ENCODE measurements at places on chromosomes 2 and 18. TPM values are rescaled to one million over a fixed set of nuclear protein-coding genes. Genes with fewer than 3 reads are reported as not detected.

DNA sequence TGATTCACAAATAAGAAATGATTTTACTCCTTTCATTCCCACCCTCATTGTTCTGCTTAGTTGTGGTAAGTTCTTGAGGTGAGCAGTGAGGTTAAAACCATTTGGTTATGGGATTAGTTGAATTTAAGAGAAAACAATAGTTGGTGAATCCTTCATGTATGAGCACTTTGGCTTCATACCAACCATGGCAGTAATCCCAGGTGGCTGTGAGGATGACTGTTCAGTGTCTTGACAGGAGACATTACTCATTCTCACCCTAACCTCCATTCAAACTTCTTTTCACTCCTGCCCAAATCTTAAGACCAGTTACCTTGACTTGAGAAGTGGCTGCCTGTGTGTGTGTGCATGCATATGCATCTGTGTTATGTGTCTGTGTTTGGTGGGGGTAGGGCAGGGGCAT is 143.1 kb downstream of the SETBP1 start:
- DNase-seq: no peak

DNA sequence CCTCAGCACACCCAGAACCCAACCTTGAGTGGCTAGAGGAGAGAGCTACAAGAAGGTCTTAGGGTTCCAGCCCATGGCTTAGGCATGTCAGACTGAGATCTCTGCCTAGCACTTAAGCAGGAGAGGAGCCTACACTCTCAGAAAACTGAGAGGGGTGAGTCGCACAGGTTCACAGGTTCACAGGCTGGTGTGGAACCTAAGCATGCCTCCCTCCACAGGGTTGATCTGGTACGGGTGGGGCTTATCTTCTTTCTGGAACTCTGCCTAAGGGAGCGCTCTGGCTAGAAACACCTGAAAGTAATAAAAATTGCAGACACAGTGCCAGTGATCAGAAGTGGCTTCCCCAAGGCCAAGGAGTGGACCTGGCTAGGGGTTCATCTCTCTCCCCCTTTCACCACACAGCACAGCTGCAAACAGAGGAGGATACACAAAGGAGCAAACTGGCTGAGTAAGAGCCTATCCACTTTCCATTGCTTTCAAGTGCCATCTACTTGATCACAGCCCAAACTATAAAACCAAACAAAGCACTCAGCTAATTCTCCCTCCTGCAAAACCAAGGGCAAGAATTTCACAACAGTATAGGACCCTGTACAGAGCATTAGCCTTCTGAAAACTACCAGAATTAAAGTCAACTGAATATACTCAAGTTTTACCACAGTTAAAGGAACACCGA is 481.9 kb upstream of the SETBP1 start:
- no peak for DNase-seq

GRCh38 chr2:213018340-213018901 is 133.0 kb downstream of the IKZF2 start:
- DNase-seq: no peak

KCNK3 gene
- polyA plus RNA-seq: 1.9 TPM

DNA sequence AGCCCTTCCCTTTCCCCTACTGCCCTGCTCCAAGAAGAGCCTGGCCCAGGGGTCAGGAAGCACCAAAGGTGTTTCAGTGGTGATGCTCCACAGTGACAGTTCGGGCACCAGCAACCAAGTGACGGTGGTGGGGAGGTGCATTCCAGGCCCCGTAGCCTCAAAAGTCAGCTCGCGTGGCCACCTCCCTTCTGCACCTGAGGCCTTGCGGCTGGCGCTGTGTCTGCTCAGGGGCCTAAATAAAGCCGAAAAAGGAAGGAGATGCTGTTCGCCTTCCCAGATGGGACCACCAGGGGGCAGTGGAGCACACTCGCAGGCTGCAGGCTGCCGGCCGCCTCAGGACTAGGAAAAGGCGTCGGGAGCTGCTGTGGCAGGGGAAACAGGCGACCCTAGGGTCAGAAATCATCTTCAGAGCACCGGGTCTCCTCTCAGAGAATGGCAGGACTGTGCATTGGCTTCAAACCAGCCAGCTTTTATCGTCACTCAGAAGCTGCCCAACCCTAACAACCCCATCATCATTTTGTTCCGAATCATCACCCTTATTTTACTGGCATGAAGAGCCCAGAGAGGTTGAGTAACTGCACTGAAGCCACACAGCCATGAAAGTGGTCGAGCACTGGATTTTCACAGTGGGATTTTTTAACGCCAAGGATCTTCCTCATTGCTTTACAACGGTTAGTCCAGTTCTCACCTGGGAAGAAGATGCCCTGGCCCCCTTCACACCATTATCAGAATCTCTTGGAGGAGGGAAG is 213.0 kb upstream of the CELF4 start:
- peak; percentile 31 for DNase-seq

YPEL5 gene
- 134 TPM for polyA plus RNA-seq

AGXT gene
- 0.21 TPM for polyA plus RNA-seq

DNA sequence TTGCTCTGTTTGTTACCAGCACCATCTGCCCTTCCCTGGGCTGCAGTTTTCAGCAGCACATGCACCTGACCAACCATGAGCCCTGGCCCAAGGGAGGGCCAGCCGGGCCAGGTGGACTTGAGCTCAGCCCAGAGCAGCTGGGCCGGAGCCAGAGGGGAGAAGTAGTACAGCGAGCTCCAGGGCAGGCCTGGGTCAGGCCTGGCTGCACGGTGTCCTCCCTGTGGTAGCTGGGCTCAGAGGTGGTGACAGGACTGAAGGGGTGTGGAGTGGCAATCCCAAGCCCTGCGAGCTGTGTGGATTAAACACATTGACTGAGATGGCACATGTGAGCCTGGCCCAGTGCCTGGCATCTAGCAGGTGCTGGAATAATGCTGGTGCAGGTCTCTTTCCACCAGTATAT is 222.2 kb downstream of the GLI2 start:
- DNase-seq: no peak

GRCh38 chr2:201144101-201145051 is 28.4 kb downstream of the CFLAR start:
- DNase-seq: no peak

UCN gene
- polyA plus RNA-seq: 0.58 TPM

GRCh38 chr2:180254872-180255271 is 247.8 kb upstream of the CWC22 start:
- no peak for DNase-seq

DNA sequence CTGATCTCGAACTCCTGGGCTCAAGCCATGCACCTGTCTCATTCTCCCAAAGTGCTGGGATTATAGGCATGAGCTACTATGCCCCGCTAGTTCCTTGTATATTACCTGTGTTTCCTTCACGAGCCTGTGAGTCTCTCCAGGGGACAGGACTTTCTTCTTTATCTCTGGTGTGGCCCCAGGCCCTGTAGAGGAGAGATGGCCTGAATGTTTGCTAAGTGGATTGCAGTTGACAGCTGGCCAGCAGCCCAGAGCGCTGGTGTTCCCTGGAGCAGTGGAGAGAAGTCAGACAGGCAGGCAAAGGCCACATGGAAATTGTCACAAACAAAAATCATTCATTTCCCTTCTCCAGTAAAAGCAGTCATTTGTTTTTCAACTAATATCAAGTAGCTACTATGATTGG is 17.9 kb downstream of the LPIN1 start:
- DNase-seq: no peak

- DNase-seq: no peak
These were observed 17.8 kb downstream of the EML6 start for GRCh38 chr2:54741250-54741649.

ZNF385B gene
- polyA plus RNA-seq: 14.4 TPM

UGT1A6 gene
- 5.3 TPM for polyA plus RNA-seq

GRCh38 chr2:157444641-157445040 is 752 bp upstream of the CYTIP start:
- DNase-seq: no peak

- DNase-seq: no peak
These were observed 361.8 kb upstream of the CWC22 start for GRCh38 chr2:180368881-180369280.

DNA sequence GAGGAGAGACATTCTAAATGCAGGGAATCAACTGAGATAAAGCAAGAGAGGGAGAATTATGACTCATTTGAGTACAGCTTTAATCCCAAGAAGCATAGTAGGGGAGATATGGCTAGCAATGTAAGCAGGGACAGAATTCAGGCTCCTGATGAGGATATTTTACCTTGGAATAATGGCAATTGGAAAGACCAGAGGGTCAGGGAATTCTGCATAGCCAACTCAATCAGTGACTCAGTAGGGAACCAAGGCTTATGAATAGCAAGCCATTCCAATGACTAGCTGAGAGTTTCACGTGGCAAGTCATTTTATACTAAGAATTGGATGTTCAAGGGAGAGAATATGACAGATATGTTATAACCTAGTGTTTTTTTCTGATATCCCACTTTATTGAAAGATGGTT is 563.8 kb upstream of the NETO1 start:
- DNase-seq: no peak

GRCh38 chr2:175567435-175568061 is 386.0 kb upstream of the ATP5MC3 start:
- no peak for DNase-seq

ANTXR1 gene
- polyA plus RNA-seq: 81.3 TPM

GPR75 gene
- 1.9 TPM for polyA plus RNA-seq

GRCh38 chr2:19845323-19845920 is 56.4 kb downstream of the TTC32 start:
- no peak for DNase-seq

DNA sequence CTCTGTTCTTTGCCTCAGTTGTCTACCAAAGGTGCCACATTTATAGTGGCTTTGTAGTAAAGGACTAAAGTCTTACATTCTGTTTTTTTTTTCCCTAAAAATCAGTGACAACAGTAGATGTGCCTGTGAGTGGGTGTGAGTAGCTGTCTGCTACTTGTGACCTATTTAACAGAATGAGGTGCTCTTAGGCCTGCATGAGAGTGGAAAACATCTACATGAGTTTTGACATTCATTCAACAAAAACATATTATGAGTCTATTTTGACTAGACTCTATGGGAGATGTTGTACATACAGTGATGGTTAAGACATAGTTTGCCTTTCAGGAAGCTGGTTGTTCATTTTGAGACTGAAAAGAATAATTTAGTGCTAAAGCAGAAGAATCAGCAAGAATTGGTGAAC is 36.7 kb downstream of the IL1R2 start:
- no peak for DNase-seq

DNA sequence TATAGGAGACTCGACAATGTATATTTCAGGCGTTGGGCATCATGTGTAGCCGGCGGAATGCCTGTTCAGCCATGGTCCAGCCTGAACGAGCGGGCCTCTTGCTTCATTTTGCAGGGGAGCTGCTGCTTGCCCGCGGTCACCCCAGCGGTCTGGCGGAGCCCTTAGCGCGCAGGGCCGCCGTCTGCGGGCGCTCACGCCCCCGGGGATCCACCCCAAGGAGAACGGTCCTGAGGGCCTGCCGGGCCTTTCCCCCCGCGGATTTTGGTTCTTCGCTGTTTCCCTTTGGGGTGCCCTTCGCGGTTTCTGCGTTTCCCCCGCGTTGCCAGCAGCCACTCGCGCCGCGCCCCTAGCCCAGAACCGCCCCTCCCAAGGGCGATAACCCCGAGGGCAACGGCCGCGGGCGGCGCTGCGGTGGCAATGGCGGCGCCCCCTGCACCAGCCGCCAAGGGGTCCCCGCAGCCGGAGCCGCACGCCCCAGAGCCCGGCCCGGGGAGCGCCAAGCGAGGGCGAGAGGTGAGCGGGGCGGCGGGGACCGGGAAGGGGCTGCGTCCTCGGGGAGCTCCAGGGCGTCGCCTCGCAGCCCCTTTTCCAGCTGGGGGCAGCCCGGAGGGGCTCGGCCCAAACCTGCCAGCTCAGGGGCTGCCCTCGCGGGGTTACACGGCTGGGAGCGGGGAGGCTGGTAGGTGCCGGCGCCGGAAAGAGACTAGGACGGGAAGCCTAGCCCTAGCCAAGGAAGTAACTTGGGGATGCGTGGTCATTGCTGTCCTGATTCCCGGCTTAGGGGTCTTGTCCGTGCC is at the start of gene MFSD2B:
TSS of gene MFSD2B (plus strand) at position 406 of the 797 bp plus-strand sequence. CDS start at position 418, 12 bp downstream.
- no peak for DNase-seq

GRCh38 chr2:38666556-38666910 is 619 bp downstream of the GALM start:
- DNase-seq: peak; percentile 27

DNA sequence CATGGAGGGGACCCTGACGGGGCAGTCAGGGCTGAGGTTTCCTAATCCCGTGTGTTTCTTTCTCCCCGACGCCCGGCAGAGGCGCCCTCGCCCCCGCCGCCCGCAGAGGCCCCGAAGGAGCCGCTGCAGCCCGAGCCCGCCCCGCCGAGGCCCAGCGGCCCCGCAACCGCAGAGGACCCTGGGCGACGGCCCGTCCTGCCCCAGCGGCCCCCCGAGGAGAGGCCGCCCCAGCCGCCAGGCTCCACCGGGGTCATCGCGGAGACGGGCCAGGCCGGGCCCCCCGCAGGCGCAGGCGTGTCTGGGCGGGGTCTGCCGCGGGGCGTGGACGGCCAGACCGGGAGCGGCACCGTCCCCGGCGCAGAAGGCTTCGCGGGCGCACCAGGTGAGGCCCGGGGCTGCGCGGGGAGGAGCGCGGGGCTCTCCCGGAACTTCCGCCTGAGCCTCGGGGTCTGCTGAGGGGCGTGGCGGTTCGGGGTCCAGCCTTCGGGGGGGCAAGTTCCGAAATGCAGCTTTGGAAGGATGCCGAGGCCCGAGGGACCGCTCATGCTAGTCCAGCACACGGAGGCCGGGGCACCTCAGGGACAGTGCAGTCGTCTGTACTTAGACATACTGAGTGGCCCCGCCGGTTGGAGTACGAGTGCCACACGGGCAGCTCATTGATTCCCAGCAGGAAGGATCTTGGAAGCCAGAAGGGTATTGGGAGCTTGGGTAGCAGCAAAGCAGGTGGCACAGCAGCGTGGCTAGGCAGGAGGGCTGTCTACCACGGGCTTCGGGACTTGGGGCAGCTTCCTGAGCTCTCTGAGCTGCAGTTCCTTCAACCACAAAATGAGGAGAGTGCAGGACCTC is 60.1 kb downstream of the EMILIN2 start:
- no peak for DNase-seq

DNA sequence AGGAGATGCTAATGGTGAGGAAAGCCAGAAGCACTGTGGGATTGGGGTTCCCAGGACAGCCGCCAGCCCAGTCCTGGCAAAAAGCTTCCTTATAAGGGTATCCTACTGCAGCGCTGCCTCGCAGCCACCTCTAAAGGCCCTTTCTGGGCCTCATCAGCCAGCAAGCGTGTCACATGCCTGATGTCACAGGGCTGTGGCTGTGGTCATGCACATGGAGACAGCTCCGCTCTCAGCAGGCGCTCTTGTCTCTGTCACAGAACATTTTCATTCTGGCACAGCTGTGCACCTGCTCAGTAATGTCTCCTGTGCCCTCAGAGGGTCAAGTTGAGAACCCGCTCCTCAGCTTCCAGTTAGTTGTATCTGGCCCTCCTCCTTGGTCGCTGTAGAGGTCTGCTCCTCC is 17.7 kb upstream of the MAL start:
- DNase-seq: no peak

DNA sequence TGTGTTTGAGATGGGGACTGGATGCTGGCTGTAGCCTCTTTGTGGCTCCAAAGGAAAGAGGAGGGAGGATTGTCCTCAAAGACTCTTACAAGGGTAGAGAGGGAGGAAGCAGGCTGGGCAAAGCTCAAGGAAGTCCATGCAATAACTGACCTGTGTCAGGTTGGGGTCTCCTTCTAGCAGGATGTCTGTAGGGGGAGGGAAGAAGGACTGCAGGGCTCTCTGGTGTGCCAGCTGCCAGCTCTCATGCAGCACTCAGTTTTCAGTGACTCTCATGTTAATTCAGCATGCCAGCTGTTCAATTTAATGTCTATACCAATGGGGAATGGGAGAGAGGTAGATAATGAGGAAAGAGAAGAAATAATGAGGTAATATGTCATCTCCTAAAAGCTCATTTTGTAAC is 85.3 kb upstream of the RANBP2 start:
- DNase-seq: no peak

CTIF gene
- polyA plus RNA-seq: 21.6 TPM

- no peak for DNase-seq
These were observed 51.5 kb downstream of the TMEM18 start for GRCh38 chr2:625415-626333.

- no peak for DNase-seq
These were observed 140.6 kb downstream of the CCDC148 start for GRCh38 chr2:158315803-158316414.
